GM20000 (cell line): ENCODE measurements at places on chromosomes 1 and 21.

DNA sequence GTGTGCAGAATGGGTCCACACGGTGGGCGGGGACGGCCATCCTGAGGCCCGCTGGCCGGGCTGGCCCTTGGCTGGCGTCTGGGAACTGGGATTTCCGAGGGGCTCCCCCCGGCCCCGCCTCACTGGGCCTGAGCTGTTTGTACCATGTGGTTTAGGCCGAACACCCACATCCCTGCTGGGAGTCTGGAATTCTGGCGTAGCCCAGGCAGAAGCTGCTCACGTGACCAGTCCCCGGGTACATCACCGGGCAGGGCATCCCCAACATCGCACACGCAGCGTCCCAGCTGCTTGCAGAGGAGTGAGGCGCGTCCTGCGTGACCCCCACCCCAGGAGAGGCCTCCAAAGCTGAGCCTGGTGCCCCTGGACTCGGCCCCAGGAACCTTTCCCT is 2.1 kb downstream of the KRTAP10-7 start:
- DNase-seq, result no peak

DNA sequence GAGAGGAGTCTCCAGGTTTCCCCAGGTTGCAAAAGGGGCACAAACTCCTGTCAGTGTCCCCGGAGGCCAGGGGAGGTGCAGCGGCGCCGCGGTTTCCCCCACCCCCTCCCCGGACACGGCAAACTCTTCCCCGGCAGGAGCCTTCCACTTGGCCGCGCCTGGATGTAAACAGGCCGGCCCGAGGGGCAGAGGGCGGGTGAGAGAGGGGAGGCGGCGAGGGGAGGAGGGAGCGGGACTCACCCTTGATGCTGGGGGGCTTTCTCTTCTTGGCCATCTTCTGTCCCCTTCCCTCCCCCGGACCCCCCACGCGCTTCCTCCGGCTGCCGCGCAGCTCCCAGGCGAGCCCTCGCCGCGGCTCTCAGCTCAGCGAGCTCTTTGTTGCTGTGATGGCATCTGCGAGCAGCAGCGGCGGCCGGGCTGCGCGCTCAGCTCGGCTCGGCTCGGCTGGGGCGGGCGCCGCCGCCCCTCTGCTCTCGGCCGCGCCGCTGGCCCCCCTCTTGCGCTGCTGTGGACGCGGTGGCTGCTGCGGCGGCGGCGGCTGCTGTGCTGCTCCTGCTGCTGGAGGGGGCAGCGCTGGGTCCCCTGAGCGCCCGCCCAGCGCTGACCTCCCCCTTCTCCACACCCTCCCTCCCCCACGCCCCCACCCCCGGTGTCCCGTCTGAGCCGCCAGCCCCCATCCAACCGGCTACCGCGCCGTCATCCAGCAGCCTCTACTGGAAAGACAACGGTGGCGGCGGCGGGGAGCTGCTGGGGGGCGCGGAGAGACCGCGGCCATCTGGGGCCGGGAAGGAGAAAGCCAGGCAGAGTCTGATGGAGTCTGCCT is 4.9 kb upstream of the SLC44A5 start:
- DNase-seq, result peak; percentile 54

GRCh38 chr1:37410105-37410504 is 64.3 kb upstream of the ZC3H12A start:
- DNase-seq, result no peak

DNA sequence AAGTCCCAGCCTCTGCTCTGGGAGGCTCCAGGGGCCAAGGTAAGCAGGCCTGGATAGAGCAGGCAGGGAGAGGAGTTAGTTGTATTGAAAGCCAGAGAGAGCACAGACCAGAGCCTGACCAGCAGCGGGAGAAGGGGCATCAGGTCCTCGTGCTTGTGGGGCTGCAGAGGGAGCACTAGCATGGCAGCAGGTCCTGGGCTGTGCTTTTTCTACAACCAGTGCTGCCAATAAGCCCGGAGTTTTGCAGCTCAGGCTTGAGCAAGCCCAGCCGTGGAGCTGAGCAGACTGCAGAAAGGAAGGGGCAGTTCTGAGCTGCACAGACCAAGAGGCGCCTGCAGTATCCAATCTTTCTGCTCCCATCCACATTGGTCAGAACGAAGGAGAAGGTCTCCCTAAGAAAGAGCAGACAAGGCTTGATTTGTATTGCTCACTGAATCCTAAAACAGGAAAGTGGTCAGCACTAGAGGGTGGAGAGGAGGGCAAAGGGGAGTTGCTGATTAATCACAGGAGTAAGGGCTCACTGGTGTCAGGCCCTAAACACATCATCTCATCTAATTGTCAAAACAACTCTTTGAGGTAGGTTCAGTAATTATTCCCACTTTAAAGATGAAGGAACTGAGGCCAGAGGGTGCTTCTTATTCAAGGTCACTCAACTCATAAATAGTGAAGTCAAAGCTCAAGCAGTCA is 2.7 kb downstream of the DENND2D start:
- DNase-seq, result no peak

- no peak for DNase-seq
These were observed 109.2 kb downstream of the HMCN1 start for GRCh38 chr1:185843297-185843869.

DNA sequence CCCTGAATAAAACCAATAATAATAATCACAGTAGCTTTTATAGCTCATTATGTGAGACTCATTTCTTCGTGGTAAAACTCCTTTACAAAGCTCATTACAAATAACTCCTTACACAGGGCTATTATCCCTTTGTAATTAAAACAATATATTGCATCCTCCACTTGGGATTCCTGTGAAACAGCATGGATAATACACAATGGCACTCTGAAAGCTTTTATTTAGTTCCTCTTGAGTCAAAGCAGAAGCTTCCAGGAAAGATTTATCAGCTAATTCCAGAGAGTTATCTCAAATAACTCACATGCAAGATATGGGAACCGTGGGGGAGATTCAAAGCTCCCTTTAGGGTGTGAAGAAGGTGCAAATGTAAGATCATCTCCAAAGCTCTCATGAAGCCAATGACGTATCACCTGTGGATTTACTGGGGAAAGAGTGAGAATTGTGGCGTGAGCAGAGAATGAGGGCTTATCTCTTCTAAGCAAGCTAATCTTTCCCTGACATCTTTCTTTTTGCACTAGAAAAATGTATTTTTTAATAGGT is 60.4 kb upstream of the GJA5 start:
- DNase-seq, result no peak

GRCh38 chr1:198701250-198701649 is 62.4 kb downstream of the PTPRC start:
- no peak for DNase-seq

DNA sequence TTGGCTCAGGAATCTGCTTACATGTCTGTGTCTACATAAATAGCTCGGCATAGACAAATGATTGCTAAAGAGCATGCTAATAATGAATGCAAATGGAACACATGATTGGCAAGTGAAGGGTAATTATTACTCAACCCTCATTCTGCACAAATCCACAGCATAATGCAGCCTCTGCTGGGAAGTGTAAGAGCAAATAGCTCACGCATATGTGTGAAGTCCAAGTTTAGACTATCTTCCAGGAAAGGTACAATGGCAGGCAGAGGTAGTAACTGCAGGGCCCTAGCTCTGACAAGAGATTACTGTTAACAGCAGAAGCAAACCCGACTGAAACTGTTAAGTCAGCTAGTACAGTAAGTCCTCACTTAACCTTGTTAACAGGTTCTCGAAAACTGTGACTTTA is 7.0 kb upstream of the IL6R start:
- DNase-seq, result no peak

DNA sequence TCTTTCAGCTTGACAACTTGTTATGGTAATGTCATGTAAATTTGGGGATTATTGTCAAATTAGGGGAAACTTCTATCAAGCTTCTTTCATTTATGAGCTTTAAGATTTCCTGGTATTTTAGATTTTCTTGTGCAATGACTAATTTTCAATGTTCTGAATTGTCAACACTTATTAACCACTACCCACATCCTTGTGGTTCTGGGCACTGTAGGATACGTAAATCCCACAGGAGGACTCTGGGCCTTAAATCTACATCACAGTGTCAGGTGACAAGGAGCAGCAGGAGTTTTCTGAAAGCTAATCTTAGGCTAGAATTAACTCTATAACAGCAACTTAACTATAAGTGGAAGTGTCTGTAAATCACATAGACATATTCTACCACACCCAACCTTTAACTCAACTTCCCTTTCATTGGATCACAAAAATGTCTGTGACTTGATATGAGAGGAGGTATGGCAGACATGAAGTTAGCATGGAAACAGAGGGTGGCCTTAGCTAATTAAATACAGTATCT is 397.7 kb downstream of the HLX start:
- no peak for DNase-seq

GRCh38 chr1:86296305-86297205 is 99.6 kb downstream of the ODF2L start:
- no peak for DNase-seq

DNA sequence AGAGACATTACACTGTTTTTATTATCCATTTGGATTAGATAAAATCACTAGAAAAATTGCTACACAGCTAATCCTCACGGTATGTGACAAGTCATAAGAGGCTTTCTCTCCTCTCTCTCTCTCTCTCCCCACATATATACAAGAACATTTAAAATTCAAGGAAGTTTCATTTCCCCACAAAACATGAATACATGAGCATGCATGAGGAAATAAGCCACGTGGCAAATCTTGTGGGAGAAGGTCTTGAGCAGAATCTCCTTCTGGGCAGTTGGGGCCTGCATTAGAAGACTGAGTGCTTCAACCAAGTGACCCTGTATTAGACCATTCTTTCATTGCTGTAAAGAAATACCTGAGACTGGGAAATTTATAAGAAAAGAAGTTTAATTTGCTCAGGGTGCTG is 1313.1 kb downstream of the MRPL39 start:
- no peak for DNase-seq

DNA sequence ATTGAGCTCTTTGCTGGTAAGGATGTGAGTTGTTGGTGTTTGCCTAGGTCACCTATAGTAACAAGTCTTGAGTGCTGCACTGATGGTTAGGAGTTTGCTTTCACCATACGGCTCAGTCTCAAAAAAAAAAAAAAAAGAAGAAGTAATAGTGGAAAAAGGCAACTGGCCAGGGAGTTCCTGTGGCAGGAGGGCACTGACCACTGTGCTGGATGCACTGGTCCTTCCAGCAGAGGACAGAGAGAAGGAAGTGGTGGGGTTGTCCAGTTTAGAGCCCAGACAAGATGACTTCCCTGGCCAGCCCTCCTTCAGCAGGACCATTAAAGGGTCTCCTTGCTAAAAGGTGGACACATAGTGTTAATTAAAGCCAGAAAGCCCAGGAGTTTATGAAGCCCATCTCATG is 11.9 kb upstream of the PTCH2 start:
- DNase-seq, result no peak

DNA sequence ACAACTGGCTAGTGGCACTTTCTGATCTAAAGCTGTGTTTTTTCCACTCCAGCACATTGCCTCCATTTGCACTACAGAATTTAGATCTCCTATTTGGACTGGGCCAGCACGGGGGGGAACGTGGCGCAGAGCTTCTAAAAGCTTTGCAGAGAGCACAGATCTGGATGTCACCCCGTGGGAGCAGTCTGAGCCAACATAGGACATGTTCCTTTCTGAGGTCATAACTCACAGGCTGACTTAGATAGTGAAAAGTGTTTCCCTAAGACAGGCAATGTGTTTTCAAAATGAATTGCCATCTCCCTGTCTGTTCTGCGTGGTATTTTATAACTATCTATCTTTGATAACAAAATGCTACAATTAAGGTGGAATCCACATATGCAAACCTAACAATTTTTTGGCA is 3.7 kb upstream of the C8A start:
- DNase-seq, result no peak
